ENCODE measurements at places on chromosomes 3 and 15.
A peak's percentile ranks its signal among the peaks of the same experiment; 100 is the strongest.

GRCh38 chr3:105764378-105765307, 104.2 kb downstream of the CBLB start:
- no peak for DNase-seq

GRCh38 chr3:137468446-137468845, 295.7 kb upstream of the SOX14 start:
- DNase-seq = no peak

DNA sequence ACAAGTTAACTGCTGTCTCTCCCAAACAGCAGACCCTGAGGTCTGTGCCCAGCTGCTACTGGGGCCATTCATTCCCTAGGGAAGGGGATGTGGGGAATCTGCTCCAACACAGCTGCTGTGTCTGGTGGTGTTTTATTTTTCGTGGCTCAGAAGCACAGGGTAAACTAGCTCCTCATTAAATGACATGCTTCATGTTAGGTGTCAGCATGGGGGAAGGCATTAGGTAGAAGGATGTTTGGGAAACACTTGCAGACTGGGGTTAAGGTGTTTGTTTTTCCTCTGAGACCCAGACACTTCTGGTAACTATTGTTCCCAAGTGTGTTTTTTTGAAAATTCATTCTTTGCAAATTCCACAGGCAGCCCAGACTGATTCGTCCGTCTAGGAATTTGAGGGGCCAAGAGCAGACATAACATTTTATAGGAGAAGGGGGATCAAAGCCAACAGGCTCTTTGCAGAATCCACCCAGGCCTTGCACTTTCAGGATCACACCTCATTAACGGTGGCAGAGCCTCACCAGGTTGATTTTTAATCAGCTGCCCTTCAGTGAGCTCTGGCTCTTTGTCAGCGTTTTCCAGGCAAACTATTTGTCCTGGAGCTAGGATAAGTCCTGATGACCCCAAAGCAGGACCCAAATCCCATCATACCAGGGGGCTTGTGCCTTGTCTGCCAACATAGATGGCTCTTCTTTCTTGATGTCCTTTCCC, 65.4 kb upstream of the ITGA11 start:
- no peak for DNase-seq

DNA sequence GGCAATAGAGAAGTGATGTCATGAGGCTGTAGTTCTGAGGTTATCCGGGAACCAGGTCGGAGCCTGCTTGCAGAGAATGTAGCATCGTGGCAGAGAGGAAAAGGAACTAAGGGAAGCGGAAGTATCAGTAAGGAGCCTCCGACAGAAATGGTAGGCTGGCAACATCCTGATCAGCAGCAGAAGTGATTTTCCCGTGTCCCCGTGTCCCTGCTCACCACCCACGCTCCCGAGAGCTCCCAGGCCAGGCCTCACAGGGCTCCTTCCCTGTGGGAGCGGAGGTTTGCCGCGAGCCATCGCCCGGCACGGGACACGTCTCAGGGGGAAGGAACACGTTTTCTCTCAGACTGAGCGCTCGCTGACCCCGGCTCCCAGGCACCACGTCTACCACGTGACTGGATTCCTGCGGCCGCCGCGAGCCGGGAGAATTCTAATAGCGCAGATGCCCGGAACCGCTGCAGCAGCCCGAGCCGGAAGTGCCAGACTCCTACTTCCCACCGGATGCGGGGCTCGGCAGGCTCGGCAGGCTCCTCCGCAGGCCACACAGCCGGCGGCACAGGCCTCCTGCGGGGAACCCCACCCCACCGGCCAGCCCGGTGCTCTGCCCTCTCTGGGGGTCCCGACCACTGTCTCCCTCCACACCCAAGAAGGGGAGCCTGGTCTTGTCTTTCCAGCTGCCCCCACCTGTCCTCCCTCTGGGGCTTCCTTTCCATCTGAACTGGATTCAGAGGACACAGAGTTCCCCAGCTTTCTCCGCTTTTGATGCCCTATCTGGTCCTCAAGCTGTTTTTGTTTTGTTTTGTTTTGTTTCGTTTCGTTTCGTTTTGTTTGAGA, 99.3 kb downstream of the BDH1 start:
- DNase-seq = peak; percentile 88

DNA sequence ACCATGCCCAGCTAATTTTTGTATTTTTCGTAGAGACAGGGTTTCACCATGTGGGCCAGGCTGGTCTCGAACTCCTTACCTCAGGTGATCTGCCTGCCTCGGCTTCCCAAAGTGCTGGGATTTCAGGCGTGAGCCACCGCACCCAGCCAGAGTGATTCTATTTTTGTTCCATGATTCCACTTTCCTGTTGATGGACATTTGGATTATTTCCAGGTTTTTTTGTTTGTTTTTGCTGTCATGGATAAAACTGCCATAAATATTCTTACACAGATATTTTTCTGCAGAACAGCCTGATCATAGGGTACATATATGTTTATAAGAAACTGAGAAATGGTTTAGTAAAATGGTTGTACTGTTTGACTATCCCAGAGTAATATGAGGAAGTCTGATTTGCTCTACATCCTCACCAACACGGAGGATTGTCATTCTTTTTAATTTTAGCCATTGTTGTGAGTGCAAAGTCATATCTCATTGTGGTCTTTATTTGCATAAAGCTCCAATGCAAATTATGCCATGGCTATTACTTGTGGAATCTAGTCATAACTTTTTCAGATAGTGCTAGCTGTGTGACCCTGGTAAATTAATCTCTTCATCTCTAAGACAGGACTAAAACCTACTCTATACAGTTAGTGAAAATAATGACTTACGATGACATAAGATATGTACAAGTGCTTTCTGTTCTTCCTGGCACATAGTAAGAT, 42.7 kb downstream of the MAP6D1 start:
- DNase-seq = no peak
